Kidney glomerular epithelial cell (primary cell): ENCODE measurements at places on chromosomes 3 and 15.
A peak's percentile ranks its signal among the peaks of the same experiment; 100 is the strongest.

DNA sequence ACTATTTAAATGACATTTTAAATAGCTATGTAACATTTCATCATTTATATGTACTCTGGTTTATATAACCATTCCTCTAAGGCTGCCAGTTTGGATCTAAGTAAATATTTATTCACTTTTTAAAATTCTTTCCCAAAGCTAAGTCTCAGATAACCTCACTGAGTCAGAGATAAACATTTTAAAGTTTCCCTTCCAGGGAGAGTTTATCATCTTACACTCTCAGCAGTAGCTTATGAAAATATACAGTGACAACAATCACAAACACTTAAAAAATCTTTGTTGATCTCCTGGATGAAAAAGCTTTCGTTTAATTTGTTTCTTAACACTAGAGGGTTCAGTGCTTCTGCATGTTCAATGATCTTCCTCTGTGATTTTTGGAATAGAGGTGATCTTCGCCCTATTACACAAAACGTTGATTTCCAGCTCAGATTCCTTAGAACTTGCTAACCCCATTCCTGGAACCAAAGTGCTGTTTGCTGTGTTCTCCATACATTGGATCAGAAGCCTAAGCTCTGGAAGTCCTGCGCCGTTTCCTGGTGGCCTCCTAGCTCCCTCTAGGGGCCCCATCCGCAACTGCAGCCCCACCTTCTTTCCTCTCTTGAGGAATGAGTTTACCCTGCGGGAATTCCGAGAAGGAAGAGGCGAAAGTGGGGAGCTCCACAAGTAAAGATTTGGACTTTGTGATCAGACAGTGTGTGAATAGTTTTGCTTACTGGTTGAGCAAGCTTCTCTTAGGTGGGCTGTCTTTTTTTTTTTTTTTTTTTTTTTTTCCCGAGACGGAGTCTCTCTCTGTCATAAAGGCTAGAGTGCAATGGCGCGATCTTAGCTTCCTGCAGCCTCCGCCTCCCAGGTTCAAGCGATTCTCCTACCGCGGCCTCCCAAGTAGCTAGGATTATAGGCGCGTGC is 29.3 kb upstream of the SACM1L start:
- no peak for DNase-seq

- no peak for DNase-seq
Observed at GRCh38 chr3:38722781-38723568, 73.5 kb upstream of the SCN5A start.

DNA sequence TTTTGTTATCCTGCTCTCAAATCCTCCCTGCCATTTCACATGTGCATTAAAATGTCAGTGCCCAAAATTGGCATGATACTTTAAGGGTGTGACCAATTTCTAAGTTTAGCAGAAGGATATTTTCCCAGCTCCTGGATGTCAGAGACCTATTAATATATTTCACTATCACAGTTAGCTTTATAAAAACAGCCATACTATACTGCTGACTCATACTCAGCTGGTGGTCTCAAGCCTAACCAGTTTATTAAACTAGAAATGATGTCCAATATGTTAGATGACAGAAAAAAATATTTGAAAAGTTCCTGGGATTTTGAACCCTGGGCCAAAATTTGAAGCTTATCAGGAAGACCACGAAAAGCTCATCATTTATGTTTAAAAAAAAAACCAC is 60.9 kb upstream of the ZNF280D start:
- no peak for DNase-seq

DNA sequence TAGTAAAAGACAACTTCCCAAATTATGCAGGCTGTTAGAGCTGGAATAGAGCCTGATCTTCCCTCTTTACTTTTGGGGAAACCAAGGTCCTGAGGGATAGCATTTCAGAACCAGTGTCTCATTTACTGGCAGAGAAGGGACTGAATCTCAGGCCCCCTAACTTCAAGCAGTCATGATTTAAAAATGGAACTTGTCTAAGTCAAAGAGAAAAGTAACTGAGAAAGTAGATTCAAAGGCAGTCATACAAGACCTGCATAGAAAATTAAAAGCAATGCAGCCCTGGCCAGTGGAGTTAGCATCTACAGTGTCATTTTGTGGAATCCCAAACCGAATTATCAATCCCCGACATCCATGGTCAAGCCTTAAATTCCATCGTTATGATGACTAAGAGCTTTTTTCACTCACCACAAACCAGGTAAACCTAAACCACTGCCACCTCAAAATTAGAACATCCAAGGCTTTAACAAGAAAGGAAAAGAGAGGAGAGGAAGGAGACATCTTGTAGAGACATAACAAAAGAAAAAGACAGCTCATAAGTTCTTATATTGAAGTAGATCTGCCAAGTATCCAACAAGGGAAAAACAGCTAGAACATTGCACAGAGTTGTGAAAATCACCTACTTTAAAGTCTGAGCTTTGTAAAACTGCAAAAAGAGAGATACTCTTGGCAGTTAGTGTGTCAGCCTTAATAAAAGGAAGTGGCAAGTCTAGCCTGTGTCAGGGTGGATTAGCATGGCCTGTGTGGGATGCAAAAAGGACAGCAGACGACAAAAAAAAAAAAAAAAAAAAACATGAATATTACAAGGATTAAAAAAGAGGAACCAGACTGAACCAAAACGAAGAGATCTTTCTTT is 54.1 kb upstream of the CCR2 start:
- no peak for DNase-seq

- peak; percentile 80 for DNase-seq
Observed at GRCh38 chr3:59245859-59246501, 196.2 kb upstream of the CFAP20DC start.

GRCh38 chr15:33975022-33975565 is 6.8 kb downstream of the CHRM5 start:
- no peak for DNase-seq

DNA sequence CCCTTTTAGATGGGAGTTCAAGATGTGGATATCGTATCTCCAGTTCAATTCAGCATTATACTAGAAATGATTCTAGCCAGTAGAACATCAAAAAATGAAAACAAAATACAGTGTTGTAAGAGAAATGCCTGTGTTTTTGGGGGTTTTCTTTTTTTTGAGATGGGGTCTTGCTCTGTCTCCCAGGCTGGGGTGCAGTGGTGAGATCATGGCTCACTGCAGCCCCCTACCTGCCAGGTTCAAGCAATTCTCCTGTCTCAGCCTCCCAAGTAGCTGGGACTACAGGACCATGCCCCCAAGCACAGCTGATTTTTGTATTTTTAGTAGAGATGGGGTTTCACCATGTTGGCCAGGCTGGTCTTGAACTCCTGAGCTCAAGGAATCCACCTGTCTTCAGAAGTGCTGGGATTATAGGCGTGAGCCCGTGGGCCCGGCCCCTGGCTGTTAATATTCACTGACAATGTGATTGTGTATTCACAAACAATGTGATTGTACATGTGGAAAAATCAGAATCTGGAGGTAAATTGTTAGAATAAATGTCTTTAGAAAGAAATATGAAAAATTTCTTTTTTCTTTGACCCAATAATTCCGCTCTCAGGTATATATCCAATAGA is 59.0 kb downstream of the ARIH1 start:
- no peak for DNase-seq

GRCh38 chr3:53079147-53079546 is 33.3 kb upstream of the SFMBT1 start:
- no peak for DNase-seq

GRCh38 chr3:83655083-83655482 is 1303.7 kb upstream of the CADM2 start:
- DNase-seq, result no peak

DNA sequence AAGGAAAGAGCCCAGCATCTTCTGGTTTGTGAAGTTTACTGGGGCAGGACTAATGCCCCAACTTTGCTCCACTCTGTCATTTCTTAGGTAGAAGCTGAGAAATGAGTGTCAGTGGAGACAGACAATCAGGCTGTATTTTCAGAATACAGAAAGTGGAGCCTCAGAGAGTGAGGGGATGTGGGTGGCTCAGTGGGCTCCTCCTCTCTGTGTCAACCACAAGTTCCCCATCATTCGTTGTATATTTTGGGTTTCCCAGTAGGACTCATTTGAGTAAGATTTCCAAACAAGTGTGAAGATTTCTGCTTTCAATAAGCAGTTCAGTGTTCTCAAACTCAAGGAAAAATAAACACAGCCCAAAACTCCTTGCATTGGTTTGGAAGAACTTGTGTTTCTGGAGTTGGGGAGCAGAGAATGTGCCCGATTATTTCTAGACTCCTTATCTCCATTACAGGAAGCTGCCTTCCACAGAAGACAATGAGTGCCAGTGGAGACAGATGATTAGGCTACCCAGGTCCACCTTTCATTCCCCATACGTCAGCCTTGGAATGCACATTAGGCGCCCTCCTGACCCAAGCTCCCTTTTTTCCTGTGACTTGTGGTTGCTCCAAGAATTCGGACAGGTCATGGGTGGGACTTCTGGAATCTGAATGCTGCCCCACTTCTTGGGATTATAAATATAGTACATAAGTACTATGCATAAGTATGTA is 792.1 kb upstream of the LMCD1 start:
- no peak for DNase-seq

GRCh38 chr3:113560831-113561623 is 28.7 kb downstream of the SIDT1 start:
- DNase-seq, result peak; percentile 44

DNA sequence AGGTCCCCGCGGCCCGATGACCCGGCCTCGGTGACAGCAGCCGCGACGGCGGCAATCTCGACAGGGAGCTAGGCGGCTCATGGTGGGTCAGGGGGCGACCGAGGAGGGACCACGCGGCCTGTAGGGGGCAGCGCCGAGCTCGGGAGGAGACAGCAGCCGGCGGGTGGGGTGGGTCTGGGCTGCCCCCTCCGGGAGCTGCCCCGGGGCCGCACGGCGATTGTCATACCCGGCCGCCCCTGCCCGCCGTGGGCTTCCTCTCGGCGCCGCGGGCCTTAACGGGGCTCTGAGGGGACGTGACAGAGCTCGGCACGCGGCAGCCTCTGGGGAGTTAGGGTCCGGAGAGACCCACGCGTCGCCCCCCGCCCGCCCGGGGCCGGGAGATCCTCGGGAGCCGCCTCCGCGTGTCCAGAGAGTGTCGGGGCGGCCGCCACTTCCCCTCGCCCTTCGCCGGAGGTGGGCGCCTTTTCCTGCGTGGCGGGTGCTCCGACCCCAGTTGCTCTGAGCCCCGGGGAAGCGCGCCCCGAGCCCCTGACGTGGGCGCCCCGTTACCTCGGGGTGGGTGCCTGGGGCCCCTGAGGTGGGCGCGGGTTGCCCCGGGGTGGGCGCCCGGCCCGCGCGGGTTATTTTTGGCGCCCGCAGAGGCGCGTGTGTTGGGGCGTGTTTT is 539 bp upstream of the PLCL2 start:
- no peak for DNase-seq

DNA sequence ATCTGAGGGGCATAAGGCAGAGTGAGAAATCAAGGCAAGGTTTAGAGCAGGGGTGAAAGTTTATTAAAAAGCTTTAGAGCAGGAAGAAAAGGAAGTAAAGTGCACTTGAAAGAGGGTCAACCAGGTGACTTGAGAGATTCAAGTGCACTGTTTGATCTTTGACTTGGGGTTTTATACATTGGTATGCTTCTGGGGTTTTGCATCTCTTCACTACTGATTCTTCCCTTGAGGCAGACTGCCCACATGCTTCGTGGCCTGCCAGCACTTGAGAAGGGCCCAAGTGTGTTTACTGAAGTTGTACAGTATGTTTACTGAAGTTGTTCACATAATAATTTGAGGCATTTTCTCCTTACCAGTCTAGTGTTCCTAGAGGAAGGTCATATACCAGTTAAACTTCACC is 367.0 kb upstream of the UBE2E2 start:
- no peak for DNase-seq
